Activated T-helper 1 cell treated with anti-CD3 and anti-CD28 coated beads, Interleukin-2, amount 50 U/mL, for 16 hours (primary cell): ENCODE measurements at places on chromosomes 1 and 21.

- no peak for DNase-seq
Measured at GRCh38 chr1:84720221-84720780, 30.0 kb upstream of the SSX2IP start.

GRCh38 chr1:163069142-163069541, at the start of gene RGS4:
Gene RGS4 (plus strand): TSS chr1:163069361. CDS start chr1:163069485, 124 bp downstream.
- DNase-seq = no peak

- peak; percentile 22 for DNase-seq
Measured at GRCh38 chr1:20184997-20185833, 681 bp upstream of the UBXN10 start.

GRCh38 chr1:206963119-206963712, 7.0 kb downstream of the FCAMR start:
- DNase-seq = no peak

DNA sequence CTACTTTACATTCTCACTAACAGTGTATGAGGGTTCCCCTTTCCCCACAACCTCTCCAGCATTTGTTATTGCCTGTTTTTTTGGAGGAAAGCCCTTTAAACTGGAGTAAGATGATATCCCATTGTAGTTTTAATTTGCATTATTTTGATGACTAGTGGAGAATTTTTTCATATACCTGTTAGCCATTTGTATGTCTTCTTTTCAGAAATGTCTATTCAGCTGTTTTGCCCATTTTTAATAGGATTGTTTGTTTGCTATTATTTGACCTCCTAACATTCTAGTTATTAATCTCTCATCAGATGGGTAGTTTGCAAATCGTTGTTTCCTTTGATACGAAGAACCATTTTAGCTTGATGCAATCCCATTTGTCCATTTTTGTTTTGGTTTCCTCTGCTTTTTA, 165.0 kb downstream of the GLUL start:
- no peak for DNase-seq

DNA sequence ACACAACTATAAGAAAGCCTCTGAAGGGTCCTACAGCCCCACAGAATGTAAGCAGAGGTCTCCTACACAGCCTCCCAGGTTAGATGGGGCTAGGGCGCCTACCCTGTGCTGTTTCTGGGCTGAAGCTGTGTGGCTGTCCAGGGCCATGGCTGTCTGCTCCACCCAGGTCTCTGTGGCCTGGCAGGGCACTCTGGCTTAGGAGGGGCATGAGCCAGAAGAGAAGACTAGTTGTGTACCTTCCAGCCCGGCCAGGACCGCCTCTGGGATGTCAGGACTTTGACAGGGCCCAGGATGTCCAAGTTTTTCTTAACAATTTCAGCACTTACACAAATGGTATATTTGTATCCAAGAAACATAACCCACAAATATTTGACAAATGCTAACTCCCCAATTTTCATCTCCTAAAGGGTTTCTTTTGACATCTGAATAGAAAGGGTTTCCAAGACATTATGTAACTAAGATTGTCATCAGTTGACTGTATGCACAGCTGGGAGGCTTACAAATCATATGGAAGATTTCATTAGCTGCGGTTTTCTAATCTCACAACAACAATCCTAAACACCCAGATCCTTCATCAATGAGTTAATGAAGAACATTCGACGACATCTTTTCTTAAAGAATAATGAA, 80.5 kb downstream of the HSF2BP start:
- DNase-seq = no peak

GRCh38 chr1:114061121-114061830, 82.0 kb downstream of the OLFML3 start:
- DNase-seq = no peak

GRCh38 chr21:33651965-33652680, 9.8 kb downstream of the ITSN1 start:
- no peak for DNase-seq

DNA sequence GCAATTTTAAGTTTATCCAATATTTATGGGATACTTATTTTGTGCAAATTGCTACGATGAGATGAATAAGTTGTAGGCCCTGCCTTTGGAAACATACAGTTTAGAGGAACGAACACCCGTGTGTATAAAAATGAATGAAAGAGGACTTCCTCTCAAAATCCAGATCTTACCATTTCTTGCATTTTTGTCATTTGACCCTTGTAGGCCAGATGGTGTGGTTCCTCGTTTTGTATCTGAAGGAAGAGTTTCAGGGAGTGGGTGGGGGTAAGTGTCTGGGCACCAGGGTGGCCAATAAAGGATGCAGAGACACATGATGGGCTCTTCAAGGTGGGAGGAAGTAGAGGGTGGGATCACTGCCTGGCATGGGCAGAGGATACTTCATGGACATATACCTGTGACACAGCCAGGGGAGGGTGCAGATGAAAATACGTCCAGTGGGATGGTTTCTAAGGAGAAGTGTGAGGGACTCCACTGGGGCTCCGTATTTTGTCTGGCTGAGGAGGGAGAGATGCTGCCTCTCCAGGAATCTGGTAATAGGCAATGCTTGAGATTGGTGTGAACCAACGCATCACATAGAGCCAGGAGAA, 14.4 kb downstream of the MAPKAPK2 start:
- DNase-seq = no peak

DNA sequence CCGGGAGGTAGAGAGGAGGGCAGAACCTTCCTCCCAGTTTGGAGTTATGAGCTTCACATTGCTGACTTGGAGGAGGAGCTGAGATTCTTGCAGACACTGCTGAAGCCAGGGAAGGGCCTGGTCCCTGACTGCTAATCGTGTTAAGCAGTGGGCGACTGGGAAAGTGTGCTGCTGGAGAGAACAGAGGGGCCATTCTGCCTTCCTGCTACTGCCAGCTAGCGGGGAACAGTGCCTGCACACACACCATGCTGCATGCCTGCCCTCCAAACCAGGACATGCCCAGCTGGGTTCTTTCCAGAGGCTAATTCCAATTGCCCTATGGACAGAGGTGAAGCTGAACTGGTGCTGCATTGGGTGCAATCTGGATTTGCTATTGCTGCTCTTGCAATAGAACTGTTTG, 281.4 kb downstream of the AJAP1 start:
- no peak for DNase-seq

GRCh38 chr1:87044840-87045239, 130.4 kb downstream of the HS2ST1 start:
- no peak for DNase-seq

DNA sequence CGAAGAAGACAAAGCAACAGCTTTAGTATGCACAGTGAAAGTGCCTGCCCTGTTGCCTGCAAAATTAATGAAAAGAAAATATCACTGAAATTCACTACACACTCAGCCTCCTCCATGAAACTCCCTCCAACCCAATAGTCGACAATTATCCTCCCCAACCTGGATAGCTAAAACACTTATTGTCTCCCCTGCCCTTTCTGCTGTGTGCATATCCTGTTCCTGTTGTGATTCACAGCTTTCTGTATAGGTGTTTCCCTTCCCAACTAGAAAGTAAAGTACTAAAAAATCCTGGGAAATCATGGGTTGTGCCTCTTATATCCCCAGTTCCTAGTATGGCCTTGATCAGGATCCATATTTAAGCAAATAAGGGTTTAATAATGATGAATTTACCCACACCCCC, 412.1 kb downstream of the LTN1 start:
- DNase-seq = no peak

DNA sequence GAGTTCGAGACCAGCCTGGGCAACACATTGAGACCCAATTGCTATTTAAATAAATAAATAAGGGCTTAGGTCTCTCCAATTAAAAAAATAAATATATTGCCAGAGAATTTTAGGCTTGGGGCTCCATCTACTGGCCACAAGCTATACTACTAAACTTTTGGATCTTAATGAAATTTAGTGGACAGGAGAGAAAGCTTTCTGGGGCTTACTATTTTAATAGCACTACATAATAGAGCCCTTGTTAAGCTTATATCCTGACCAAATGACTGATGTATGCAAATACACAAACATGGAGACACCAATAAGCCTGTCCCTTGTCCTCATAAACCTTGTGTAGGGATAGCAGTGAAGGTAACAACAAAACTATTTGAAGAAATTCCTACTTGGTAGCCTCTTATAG, 18.4 kb downstream of the CCT3 start:
- no peak for DNase-seq

GRCh38 chr1:116525440-116525839, 45.4 kb downstream of the CD58 start:
- DNase-seq = no peak

DNA sequence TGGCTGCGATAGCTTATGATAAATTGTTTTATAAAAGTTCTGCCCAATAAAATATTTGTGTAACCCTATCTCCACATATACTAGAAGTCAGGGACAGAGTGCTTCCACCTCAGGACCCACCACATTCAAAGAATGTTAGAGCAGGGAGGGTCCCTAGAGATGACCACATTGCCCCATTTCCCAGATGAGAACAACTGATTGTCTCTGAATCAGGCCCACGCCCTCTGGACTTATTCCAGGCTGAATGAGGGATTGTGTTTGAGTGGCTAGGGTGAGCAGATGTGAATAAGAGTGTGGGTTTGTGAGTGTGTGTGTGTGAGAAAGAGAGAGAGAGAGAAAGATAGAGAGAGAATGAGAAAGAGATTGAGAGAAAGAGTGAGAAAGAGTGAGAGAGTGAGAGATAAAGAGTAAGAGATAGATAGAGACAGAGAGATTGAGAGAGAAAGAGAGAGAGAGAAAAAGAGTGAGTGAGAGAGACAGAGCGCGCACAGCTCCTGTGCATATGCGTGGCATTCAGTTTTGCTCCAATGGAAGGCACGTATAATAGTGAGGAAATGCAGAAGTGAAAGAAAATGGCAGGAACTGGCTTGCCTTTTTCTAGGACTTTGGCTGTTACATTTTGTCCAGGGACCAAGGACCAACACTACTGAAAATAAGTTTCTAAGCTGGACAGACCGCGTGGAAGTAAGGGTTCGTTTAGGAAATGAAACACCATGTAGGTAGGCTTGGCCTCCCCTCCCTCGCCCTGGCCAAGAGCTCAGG, 94.1 kb downstream of the ABCA4 start:
- no peak for DNase-seq

DNA sequence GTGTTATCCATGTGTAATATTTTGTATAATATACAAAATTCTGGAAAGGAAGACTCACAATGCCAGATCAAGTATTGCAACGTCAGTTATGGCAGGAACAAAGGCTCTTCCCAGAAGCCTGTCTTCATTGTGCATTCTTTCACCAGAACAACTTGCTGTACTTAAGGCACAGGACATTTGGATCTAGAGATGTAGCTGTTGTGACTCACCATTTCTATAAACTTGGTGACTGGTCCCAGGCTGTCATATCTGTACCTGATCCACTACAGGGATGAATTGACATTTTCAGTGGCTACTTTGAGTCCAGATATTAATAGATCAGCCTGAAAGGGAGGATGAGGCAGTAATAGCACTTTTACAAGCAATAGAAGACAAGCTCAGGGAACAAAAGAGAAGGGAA, 299.8 kb downstream of the DISC1 start:
- no peak for DNase-seq

DNA sequence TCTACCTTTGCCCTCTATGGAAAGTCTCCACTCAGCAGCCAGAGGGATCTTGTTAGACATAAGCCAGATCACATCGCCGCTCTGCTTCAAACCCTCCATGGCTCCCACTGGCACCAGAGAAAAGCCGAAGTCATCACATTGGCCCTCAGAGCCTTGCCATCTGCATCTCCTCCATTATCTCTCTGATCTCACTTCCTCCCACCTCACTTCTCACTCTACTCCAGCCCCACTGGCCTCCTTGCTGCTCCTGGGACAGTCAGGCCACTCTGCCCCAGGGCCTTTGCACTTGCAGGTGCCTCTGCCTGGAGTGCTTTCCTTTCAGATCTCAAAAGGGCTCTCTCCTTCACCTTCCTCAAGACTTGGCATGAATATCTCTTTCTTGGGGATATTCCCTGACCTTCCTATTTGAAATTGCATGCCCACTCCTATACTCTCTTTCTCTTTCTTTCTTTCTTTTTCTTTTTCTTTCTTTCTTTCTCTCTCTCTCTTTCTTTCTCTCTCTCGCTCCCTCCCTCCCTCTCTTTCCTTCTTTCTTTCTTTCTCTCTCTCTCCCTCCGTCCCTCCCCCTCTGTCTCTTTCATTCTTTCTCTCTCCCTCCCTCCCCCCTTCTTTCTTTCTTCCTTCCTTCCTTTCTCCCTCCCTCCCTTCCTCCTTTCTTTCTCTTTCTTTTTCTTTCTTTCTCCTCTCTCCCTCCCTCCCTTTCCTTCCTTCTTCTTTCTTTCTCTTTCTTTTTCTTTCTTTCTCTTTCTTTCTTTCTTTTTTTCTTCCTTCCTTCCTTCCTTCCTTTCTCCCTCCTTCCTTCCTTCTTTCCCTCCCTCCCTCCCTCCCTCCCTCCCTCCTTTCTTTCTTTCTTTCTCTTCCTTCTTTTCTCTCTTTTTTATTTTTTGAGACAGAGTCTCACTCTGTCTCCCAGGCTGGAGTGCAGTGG, 96.0 kb upstream of the CASZ1 start:
- DNase-seq = no peak

DNA sequence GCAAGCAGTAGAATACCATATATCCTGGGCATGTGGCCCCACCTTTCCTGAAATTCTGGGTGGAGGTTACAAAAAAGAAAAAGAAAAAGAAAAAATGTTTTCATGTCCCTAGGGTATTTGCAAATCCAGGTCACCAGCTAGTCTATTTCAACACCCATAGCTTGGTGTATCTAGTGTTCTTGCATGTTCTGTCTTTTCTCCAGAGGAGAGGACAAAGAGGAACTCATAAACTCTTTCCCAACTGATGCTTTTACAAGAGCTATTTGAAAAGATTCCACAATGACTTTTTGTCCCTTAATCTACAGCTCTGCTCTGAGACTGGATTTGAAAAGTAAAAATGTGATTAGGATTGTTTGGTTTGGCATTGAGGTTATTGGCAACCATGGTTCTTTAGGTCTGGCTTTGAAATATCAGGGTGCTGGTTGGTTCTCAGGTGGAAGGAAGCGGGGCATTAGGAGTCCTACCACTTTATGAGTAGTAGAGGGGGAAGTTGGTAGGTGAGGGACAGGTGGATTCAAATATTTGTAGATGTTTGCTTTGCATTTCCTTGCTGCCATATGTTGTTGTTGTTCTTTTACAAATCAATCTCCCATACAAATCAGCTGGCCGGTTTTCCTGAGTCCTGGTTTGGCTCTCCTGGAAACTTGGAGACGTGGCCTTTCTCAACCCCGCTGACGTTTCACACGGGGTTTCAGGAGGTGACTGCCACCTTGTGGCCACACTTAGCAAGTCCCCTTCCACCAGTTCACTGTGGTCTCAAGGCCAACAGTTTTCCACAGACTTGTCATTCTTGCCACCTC, 126.7 kb upstream of the KIAA0040 start:
- DNase-seq = peak; percentile 35

DNA sequence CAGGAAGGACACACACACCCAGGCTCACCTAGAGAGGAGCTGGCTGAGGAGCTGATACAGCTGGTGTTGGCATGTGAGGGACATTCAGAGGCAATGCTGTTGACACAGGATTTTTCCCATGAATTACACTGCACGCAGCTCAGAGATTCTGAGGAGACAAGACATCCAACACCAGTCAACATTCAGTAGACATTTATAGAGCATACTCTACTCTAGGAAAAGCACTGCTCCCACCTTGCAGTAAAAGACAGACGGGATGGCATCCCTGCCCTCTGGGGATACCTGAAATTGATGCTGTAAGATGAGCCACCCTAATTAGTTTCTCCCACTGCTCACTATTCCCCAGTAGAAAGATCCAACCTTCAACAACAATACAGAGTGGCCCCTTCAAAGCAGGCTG, 5.1 kb downstream of the LYPD8 start:
- DNase-seq = no peak

- DNase-seq = no peak
Measured at GRCh38 chr1:94231746-94232145, 5.6 kb downstream of the ARHGAP29 start.
